ENCODE measurements at places on chromosomes 7 and 10.

- DNase-seq = no peak
Observed at GRCh38 chr10:74156919-74157289, 5.9 kb downstream of the ADK start.

DNA sequence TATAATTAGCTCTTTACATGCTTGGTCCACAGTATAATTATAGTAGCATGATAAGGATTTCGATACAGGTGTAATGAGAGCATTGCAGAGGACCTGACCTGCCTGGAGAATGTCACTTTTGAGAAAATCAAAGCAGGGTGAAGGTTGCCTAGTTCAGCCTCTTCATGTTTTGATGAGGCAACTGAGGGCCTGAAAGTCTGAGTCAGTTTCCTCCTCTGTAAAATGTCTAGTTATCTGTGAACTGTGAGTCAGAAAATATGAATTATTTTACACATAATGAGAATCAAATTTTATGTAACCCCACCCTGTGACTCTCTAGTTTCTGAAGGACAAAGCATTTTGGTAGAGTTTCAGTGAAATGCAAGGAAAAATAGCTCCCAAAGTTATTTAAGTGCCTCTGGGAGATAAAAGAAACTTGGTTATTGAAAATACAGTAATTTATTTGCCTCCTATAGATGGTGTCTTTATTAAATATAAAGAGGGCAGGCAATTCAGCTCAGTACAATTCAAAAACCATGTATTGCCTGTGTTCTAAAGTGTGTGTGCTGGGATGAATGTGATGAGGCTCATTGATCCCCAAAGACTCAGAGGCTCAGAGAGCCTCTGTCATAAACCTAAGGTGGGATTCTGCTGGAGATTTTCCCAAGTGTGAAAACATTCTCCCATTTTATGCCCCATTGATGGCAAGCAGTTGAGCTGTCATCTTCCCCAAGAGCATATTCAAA is 37.3 kb upstream of the SAMD9L start:
- DNase-seq = no peak

- DNase-seq = no peak
Observed at GRCh38 chr10:21547246-21547645, 13.2 kb downstream of the MLLT10 start.

GRCh38 chr10:78684947-78685346 is 383.8 kb upstream of the ZMIZ1 start:
- no peak for DNase-seq
